Activated naive CD8-positive, alpha-beta T cell treated with anti-CD3 and anti-CD28 coated beads, Interleukin-2, amount 50 U/mL, for 16 hours (primary cell): ENCODE measurements at places on chromosomes 11 and 22.
A peak's percentile ranks its signal among the peaks of the same experiment; 100 is the strongest.

DNA sequence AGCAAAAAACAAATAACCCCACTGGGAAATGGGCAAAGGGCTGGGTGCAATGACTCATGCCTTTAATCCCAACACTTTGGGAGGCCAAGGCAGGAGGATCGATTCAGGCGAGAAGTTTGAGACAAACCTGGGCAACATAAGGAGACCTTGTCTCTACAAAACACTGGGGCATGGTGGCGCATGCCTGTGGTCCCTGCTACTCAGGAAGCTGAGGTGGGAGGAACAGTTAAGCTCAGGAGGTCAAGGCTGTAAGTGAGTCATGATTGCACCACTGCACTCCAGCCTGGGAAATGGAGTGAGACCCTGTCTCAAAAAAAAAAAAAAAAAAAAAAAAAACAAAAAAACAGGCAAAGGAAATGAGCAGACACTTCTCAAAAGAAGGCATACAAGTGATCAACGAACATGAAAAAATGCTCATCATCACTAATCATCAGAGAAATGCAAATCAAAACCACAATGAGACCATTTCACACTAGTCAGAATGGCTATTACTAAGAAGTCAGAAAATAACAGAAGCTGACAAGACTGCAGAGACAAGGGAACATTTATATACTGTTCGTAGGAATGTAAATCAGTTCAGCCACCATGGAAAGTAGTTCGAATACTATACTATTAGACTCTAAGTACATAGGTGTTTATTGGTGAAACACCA, 48.2 kb upstream of the SMCO4 start:
- DNase-seq: no peak

DNA sequence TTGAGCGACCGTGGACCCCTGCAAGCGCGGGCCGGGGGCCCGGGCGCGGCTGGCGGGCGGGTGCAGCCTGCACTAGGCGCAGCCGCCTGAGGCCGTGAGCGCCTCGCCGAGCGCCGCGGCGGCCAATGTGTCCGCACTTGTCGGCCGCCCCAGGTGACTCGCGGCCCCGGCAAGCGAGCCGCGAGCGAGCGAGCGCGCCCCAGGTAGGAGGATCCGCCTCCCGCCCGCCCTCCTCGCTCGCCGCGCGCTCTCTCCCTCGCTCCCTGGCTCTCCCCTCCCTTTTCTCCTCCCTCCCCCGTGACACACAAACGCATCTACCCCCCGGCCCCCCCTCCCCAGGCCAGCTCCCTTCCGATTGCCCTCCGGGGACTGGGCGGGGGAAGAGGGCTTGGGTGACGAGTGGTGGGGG, at the start of gene WNT7B:
WNT7B (minus strand) TSS at position 160 of the 409 bp plus-strand sequence. CDS start 408 bp downstream, outside the sequence.
- no peak for DNase-seq

GRCh38 chr11:7500251-7500650, 13.5 kb upstream of the PPFIBP2 start:
- no peak for DNase-seq

DNA sequence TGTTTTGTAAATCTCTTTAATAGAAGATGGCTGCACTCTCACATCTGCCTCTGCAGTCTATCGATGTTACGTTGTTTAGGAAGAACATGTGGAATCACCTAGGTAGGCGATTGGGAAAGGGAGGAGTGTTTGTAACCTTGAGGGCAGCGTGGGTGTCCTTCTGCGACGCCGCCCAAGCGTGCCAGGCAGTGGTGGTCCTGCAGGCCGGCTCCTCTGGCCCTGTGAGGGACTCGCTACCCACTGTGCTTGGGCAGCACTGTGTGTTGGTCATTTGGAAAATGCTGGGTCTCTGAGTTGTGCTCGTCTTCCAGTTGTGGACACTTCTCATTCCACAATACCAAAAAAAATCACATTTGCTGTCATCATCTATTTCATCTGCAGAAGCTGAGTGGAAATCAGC, 29.1 kb downstream of the CTTN start:
- no peak for DNase-seq

DNA sequence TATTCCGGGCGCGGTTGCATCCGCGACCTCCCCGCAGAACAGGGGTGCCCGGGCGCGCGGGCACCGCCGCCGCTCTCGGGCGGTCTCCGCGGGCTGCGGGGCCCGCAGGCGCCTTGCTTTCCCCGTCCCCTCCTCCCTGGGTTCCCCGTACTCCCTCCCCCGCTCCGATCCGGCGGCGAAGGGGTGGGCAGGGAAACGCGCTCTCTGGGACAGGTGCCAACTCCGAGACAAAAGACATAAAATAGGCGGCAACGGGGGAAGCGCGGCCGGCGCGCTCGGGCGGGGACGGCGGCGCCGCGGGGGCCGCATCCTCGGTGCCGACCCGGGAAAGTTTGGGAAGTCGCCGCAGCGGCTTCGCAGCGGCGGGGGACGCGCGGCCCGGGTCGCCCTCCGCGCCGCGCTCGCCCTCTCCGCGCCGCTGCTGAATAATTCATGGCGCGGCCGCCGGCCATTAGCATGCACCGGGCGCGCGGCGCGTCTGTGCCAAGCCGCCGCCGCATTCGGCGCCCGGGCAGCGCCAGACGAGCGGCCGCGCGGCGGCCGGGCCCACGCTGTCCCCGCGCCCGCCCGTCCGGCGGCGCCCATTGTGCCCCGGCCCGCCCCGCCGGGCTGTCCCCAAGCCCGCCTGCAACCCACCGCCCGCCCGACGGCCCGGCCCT, 78.7 kb upstream of the PPARA start:
- no peak for DNase-seq

- DNase-seq: no peak
Measured at GRCh38 chr11:103332409-103332808, 223.2 kb downstream of the DYNC2H1 start.

DNA sequence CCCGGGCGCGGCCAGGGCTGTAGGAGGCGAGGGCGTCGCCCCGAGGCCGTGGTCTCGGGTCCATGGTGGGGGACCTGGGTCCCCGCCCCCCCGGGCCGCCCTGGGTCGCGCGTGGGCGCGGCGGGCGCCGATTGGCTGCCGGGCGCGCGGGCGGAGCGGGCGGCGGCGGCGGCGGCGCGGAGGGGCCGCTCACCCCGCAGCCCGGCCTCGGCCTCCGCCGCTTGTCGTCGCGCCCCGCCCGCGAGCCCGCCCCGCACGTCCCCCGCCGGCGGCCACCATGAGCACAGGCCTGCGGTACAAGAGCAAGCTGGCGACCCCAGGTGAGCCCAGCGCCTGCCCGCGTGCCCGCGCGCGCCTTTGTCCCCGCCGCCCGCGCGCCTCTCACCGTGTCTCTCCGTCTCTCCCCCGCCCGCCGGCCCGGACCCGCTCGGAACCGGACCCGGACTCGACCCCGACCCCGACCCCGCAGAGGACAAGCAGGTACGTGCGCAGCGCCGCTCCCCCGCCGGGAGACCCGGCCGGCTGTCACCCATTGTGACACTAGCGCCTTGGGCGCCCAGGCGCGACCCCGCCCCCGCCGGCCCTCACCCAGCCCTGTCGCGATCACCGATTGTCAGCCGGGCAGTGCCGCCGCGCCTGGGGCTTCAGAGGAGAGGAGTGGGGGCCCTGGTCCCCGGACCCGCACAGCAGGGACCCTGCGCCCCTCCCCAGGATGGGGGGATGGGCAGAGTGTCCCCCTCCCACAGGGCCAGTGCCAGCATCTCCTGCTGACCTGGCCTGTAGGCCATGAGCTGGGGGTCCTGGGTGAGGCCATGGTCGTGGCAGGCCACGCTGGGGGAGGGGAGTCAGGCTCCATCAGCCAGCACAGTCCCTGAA, at the start of gene SEPTIN5:
SEPTIN5 (plus strand) TSS at position 192 of the 876 bp plus-strand sequence; CDS start at position 278, 86 bp downstream.
- no peak for DNase-seq

- no peak for DNase-seq
Measured at GRCh38 chr22:20238536-20238900, 29.6 kb downstream of the RTN4R start.

- DNase-seq: peak; percentile 52
Measured at GRCh38 chr22:22207845-22208564, 36.6 kb upstream of the VPREB1 start.

- no peak for DNase-seq
Measured at GRCh38 chr11:69791276-69792180, 16.4 kb upstream of the FGF4 start.

DNA sequence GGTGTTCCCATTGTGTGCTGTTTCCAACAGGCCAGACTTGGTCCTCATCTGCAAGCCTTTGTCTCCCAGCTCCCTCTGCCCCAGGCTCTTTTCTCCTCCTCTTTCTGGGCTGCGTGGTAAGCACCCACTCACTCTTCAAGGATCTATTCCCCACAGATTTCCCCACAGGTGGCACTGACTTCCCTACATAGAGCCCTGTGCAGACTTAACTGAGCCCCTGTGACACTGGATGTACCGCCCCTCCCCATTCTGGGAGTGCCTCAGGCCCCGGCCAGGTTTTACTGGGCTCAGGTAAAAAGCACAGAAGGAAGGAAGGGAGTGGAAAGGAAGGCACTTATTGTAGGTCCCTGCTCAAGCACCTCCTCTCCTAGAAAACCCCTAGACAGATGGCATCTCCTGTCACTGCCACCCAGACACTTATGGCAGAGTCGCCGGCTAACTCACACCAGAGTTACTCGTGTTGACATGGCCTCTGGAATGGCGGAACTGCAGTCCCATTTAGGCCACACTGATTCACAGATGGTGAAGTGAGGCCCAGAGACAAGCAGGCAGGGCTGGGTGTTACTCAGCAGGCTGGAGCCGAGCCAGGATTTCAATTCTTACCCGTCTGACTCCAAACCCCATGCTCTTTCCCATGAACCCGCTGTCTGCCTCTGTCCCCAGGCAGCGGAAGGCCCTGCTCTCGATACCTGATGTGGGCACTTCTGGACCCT, 47.2 kb downstream of the LRRC32 start:
- no peak for DNase-seq

DNA sequence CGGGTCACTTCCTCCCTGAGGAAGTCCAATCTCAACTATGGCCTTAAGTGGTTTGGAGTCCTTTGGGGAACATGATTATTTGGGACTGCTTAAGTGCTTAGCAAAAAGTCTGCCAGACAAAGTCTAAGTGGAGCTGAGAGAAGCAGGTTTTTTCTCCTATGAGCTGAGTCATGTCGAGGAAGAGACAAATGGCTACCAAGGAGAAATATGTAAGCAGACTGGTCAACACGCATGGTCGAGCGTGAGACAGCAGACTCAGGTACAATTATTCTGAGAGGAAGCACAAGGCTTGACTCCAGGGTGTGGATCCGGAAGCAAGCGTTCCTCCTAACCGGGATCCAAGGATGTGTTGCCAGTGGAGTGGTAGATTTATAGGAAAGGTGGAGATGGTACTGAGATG, 30.6 kb downstream of the UBASH3B start:
- DNase-seq: no peak

GRCh38 chr11:113329725-113330124, 15.3 kb downstream of the TTC12 start:
- DNase-seq: no peak

GRCh38 chr11:77096591-77097019, 6.0 kb upstream of the OMP start:
- DNase-seq: no peak

DNA sequence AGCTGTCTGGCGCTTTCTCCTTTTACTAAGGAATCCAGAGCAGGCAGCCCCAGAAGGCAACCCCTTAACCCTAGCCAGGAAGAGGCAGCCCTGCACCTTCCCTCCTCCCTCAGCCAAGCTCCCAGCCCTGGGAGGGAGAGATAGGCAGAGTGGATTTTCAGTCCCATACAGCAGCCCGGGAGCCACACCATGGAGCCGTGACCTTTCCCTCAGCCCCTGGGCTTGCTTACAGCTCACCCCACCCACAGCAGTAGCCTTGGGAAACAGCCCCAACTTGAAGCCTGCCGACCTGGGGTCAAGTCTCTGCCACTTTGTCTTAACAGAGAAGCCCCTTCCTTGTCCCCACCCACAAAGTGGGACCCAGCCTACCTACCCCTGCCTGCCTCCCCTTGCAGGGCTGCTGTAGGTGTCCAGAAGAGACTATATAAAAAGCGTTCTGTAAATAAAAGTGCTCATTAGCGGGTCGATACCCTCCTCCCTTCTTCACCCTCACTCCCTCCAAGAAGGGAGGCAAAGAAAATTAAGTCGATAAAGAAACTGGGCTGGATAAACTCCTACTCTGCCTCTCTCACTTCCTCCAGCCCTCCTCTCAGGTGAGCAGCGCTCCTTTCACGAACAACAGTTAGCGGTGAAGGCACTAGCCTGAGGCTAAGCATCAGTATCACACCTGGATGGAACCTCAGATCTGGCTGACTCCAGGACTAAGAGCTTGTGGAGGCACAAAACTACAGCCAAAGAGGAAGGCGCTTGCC, 4.2 kb downstream of the TST start:
- no peak for DNase-seq

DNA sequence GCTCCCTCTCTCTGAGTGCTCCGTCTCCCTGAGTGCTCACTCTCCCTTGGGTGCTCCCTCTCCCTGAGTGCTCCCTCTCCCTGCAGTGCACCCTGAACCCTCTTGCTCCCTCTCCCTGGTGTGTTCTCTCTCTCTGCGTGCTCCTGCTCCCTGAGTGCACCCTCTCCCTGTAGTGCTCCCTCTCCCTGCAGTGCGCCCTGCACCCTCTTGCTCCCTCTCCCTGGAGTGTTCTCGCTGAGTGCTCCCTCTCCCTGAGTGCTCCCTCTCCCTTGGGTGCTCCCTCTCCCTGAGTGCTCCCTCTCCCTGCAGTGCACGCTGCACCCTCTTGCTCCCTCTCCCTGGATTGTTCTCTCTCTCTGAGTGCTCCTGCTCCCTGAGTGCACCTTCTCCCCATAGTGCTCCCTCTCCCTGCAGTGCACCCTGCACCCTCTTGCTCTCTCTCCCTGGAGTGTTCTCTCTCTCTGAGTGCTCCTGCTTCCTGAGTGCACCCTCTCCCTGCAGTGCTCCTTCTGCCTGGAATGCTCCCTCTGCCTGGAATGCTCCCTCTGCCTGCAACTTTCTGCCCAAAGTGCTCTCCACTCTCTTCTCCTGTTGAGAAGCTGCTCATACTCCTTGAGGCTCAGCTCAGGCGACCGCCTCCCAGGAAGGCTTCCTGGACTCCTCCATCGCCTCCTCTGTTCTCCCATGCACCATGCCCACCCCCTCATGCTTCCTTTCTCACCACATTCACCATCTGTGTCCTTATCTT, 48.4 kb upstream of the WNT7B start:
- DNase-seq: no peak

GRCh38 chr11:67053896-67054329, 2.7 kb upstream of the RHOD start:
- no peak for DNase-seq

- no peak for DNase-seq
Measured at GRCh38 chr22:39292561-39293074, 26.8 kb downstream of the RPL3 start.
